ENCODE measurements at places on chromosomes 3 and 15.
A peak's percentile ranks its signal among the peaks of the same experiment; 100 is the strongest.

DNA sequence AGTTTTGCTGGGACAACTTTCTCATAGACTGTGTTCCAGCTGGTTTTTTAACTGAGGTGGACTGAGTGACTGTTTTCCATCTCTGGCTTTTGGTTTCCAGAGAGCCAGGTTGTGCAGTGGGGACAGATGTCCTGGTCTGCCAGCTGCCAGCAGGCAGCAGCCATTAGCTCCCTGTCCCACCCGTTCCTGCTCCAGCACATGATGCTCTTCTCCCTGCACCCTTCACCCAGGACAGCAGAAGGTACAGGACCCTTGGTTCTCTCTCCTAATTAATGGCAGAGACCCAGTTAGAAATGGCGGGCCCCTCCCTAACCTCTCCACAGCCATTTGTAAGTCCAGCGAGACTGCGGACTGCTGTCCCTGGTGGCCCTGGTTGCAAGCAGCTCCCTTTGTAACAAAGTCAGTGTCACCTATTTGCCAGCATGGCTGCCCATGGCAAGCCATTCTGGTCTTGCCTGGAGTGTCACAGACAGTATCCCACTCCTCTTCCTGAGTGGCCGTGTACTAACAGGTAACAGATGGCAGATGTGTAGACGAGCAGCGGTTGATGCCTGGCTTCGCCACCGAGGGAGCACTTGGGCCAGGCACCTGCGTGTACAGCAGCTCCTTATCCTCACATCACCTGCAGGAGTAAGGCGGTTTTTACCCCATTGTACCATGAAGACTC is 148.3 kb downstream of the DNAJB8 start:
- no peak for DNase-seq

- no peak for DNase-seq
Observed at GRCh38 chr3:87706176-87706575, 352.6 kb downstream of the CGGBP1 start.

- no peak for DNase-seq
Observed at GRCh38 chr3:128933213-128933921, 53.9 kb downstream of the ACAD9 start.

DNA sequence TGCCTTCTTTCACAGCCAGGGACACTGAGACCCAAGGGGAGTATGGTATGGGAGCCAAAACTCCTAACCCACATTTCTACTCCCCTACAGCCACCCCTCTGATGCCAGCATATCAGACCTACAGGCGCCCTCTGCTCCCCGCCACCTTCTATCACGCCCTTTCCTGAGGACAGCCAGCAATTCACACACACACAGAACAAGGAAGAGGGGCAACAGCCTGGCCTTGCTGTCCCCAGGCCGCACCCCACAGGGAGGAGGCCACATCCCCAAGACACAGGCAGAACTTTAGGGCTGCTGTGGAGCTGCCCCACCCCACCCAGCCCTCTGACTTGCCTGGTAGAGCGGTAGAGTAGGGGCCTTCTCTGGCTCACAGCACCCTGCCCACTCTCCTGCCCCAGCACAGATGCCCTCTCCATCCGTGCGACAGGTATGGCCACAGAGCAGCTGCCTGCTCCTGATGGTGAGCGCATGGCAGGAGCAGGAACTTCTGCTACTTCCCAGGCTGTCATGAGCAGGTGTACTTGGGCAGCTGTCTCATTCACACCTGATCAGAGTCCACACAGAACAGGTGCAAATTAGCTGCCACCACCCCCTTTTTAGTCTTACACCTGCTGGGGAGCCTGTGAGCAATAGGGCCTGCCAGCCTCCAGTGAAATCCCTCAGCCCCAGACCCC is 33.4 kb downstream of the CCDC33 start:
- DNase-seq: no peak

DNA sequence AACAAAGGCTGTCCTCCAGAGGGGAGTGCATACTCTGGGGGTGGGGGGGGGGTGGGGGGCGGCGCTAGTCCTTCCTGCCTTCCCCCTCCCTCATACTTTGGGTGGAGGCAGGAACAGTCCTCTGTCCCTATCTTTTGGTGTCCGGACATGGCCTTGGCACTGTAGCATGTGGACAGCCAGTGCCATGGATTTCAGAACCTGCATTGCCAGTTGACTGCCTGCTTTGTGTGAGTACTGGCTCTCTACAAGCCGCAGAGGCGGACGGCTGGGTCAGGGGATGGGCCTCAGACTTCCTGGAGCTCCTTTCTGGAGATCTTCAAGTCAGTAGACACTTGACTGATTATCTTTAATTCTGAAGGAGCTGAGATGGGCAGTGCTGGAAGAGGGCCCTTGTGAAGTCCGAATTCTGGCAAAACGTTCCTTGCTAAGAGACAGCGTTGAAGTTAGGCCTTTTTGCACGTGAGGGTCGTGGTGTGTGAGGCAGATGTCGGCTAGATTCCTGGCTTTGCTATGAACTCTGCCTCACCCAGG is 2.5 kb downstream of the CLDN11 start:
- no peak for DNase-seq

GRCh38 chr3:59286791-59287531 is 237.1 kb upstream of the CFAP20DC start:
- peak; percentile 59 for DNase-seq

DNA sequence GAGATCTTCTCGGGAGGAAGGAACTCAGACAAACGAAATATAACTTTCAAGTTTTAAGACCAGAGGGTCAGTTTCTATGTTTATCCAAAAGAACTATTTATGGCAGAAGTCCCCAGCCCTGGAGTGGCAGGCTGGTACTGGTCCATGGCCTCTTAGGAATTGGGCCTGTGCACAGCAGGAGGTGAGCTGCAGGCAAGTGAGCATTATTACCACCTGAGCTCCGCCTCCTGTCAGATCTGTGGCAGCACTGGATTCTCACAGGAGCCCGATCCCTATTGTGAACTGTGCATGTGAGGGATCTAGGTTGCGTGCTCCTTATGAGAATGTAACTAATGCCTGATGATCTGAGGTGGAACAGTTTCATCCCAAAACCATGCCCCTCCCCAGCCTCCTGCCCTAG is 14.3 kb upstream of the HPS3 start:
- no peak for DNase-seq

GRCh38 chr3:52786330-52787215 is 8.0 kb upstream of the ITIH3 start:
- no peak for DNase-seq

DNA sequence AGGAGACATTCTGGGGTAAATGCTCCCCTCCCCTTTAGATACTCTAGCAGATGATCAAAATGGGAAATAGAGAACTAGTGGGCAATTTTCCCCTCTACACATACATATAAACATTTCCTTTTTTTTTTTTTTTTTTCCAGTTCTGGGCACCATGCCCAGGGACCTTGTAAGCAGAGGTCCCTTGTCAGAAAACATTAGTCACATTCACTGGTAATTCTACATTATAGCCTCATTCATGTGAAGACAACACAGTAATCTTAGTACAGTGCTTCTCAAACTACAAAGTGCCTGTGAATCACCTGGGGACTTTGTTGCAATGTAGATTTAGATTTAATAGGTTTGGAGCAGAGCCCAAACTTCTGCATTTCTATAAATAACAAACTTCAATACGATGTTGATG is 60.1 kb upstream of the ACTC1 start:
- no peak for DNase-seq

DNA sequence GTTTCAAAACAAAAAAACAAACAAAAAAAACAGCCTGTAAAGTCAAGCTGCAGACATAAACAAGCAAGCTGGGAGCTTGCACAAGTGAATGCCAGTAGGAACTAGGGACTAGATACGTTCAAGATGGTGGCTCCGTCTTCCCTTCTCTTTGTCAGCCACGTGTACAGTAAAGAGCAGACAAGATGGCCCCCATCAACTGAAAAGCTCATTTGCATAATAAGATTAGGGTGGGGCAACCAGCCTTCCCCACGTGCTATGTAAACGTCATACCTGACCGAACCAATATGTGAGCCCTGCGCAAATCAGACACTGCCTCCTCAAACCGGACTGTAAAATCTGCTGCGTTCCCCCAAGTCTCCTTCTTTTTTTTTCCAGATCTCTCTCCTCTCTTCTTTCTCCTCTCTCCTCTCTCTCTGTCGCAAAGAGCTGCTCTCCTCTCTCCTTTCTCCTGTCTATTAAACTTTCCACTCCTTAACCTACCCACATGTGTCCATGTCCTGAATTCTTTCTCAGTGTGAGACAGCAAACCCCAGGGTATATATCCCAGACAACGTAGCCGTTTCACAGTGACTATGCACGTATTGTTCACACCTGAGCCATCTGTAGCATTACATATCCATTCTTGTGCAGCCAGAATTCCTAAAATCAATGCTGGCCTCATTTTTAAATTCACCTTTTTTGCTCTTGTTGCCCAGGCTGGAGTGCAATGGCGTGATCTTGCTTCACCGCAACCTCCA is 31.2 kb upstream of the FXR1 start:
- no peak for DNase-seq

- DNase-seq: no peak
Observed at GRCh38 chr3:189718215-189718614, 87.0 kb downstream of the TP63 start.

GRCh38 chr3:105353485-105354161 is 13.1 kb upstream of the ALCAM start:
- no peak for DNase-seq

GRCh38 chr15:95884276-95884675 is 446.2 kb upstream of the NR2F2 start:
- DNase-seq: no peak
